NCI-H146 (cell line): ENCODE measurements at places on chromosomes 6 and 20.
A peak's percentile ranks its signal among the peaks of the same experiment; 100 is the strongest.

GRCh38 chr6:142011156-142011555 lies 121.6 kb upstream of the GJE1 start:
- no peak for DNase-seq

GRCh38 chr6:91560409-91560808 lies 973.5 kb upstream of the MAP3K7 start:
- no peak for DNase-seq

DNA sequence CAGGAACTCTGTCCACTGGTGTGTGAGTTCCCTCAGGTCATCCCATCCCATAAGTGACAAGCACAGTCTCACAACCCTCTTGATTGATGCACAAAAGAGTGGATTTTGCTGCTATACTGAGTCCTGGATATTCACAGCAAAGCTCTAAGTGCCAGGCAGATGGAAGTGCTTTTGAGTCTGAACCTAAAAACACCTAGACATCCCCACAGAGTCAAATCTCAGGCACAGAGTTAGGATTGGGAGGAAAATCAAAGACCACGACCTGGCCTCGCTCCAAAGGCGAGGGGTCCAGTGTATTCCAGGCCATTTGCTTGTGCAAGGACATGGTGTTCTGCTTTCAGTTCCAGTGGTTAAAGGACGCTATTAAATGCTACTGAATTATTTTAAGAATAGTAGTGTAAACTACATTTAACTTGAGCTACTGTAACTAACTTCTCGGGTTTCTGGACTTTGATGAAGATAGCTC lies 56.8 kb downstream of the RREB1 start:
- DNase-seq, result no peak

- peak; percentile 27 for DNase-seq
Measured at GRCh38 chr6:128659878-128660622, 139.7 kb upstream of the PTPRK start.

DNA sequence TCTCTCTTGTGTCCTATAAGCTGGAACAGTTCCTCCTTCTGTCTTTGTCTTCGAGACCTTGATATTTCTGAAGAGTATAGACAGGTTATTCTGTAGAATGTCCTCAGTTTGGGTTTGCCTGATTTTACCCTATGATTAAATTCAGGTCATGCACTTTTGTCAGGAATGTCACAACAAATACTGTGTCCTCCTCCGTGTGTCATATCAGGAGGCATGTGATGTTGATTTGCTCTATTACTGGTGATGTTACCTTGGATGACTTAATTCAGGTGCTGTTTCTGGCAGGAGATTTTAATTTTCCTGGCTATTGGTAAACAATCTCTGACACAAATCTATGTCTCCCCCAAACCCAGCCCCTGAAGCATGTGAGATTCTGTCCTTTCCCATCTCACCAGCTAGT lies 33.3 kb upstream of the CHMP4B start:
- no peak for DNase-seq

GRCh38 chr6:136566007-136566487 lies 15.8 kb upstream of the MAP7 start:
- DNase-seq, result peak; percentile 53

DNA sequence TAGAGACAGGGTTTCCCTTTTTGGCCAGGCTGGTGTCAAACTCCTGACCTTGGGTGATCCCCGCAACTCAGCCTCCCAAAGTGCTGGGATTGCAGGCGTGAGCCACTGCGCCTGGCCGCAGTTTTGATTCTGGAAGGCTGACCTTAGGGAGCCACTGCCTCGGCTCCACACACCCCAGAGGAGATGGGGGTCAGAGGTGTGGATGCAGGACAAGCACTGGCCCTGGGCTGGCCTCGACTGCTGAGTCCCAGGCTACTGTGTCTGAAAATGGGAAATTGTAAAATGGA lies 1.5 kb downstream of the ZBP1 start:
- no peak for DNase-seq

- DNase-seq, result no peak
Measured at GRCh38 chr20:2847802-2848201, 7.3 kb downstream of the VPS16 start.

- DNase-seq, result no peak
Measured at GRCh38 chr6:151359486-151359885, 31.9 kb downstream of the ZBTB2 start.

DNA sequence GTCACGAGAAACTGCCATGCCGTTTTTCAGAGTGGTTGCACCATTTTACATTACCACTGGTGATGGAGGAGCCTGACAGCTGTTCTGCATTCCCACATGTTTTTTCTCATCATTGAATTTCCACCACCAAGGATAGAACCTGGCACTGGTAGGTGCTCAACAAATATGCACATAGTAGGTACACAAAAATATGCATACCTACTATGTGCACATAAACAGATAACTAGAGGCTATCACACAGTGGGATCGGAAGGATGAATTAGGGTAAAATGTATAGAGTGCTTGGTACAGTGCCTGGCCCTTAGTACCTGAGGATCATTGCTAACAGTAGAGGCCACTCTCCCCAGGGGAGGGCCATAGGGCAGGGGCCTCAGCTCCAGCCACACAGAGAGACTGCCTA lies 47.0 kb downstream of the SLC2A10 start:
- no peak for DNase-seq

DNA sequence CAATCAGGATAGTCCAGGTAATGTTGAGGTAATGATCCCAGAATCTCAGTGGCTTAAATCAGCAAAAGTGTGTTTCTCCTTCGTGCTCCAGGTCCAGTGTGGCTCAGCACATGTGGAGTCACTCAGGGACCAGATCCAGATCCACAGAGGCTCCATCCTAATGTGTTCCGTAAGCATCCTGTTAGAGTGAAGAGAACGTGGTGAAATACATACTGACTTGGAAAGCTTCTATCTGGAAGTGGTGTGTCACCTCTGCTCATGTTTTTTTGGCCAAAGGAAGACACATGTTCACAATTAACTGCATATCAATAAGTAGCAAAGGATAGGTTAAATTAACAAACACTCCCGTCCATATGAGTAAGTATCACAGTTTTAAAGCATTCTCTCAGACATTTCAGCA lies 26.8 kb upstream of the PREP start:
- DNase-seq, result no peak

DNA sequence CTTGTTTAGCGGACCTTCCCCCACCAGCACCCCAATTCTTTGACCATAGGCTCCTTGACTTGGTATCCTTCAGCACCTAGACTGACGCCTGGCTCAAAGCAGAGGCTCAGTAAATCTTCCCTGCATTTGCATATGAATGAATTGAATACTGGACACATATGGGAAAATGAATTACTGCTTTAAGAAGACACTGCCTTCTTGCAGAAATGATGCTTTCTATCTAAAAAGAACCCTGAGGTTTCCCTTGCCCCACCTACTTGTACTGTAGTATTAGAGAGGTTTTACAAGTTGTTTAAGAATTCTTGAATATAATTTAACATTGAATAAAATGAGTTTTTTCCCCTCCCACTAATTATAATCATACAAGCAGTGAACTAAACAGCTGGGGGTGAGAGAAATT lies 190.7 kb downstream of the SAMD5 start:
- no peak for DNase-seq

DNA sequence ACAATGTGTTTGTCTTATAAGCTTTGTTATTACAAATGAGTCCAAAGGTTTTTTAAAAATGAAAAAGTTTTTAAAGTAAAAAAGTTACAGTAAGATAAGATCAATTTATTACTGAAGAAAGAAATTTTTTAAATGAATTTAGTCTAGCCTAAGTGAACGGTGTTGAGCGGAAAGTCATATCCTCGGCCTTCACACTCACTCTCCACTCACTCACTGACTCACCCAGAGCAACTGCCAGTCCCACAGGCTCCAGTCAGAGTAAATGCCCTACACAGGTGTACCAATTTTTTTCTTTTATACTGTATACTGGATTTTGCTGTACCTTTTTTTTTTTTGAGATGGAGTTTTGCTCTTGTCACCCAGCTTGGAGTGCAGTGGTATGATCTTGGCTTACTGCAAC lies 42.7 kb upstream of the AGPAT4 start:
- no peak for DNase-seq

- DNase-seq, result peak; percentile 35
Measured at GRCh38 chr6:53728570-53729194, 63.1 kb upstream of the KLHL31 start.

GRCh38 chr6:139852488-139853140 lies 478.2 kb upstream of the CITED2 start:
- DNase-seq, result no peak

GRCh38 chr20:56872620-56873458 lies 243.7 kb downstream of the TFAP2C start:
- DNase-seq, result no peak

DNA sequence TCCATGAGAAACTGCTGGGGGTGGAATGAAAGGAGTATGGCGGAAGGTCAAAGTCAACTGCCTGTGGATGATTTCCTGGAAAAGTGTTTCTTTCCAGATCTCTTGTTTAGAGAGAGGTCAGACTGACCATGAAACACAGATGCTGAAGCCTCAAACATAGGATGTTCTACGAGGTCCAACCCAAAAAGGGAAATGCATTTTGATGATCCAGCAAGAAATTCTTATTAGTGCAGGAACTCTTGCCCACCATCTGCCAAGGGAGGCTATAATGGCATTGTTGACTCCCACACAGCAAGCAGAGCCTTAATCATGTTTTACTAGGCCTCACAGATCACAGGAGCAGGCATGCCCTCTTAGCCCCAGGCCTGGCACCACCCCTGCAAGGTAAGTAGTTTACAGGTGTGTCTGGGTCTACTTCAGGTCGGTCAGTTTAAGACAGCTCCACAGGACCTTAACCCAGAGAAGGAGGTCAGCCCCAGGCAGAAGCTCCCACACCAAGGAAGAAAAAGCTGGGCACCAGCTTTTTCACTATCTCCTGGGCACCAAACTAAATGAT lies 67.6 kb upstream of the CNKSR3 start:
- no peak for DNase-seq

- DNase-seq, result peak; percentile 61
Measured at GRCh38 chr20:10239954-10240353, 21.3 kb downstream of the SNAP25 start.

GRCh38 chr20:44803383-44803941 lies 6.9 kb downstream of the RIMS4 start:
- DNase-seq, result no peak

DNA sequence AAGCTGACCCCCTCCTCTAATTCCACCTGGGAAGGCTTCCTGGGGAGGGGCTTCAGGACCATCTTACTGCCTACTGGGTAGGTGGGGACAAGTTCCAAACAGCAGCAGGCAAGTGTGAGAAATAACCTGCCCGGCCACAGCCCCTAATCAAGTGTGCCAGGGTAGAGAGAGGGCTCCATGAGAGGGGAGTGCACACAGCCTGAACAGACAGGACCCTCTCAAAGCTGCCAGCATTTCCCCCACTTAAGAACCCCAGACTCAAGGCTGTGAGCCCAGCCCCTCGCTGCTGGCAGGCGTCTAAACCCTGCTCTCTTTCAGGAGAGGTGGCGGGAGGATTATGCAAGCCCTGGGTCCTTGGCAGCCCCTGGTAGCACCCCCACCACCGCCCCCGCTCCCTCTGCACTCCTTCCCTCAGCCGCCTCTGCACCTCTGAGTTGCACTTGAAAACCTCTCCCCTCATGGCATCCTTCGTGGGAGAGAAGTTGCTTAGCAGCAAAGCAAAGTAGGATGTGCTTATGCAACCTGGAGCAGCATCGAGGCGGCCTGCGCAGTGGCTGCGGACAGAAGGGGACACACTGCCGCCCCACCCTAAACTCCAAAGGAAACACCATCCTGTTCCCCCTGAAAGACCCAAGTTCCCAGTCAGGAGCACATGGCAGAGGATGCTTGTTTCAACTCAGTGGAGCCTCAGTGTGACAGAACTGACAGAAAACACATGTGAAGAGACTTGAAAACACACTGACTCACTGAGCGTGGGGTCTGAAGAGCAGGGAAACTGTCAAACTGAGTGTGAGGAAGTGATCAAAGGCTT lies 10.5 kb downstream of the DDRGK1 start:
- DNase-seq, result no peak

DNA sequence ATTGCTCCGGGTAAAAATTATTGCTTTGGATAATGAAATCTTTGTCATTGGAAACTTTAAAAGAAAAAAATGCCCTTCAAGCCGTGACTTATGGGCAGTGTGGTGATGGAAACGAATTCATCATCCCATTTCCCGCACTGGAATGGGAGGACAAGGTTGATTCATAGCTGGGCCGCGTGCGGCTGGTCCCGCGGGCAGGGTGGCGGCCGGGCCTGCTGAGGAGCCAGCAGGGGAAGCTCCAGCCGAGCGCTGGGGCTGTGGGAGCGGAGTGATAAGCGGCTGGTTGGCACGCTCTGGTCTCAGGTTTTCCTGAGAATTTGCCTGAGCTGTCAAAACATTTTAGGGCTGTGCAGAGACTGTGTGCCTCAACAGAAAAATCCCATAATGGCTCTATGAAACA lies 351.7 kb downstream of the CDC5L start:
- no peak for DNase-seq

GRCh38 chr6:109793792-109794191 lies 102.7 kb downstream of the FIG4 start:
- peak; percentile 25 for DNase-seq

- no peak for DNase-seq
Measured at GRCh38 chr6:167401525-167402194, 76.8 kb downstream of the TTLL2 start.

GRCh38 chr6:84072442-84072997 lies 38.9 kb downstream of the MRAP2 start:
- no peak for DNase-seq

GRCh38 chr6:161080263-161080970 lies 88.8 kb downstream of the MAP3K4 start:
- no peak for DNase-seq

GRCh38 chr6:32188381-32189068 lies 1.5 kb downstream of the PBX2 start:
- no peak for DNase-seq

GRCh38 chr20:62388839-62389600 lies 2.1 kb downstream of the RPS21 start:
- no peak for DNase-seq
